ENCODE measurements at places on chromosomes 16 and 17.

DNA sequence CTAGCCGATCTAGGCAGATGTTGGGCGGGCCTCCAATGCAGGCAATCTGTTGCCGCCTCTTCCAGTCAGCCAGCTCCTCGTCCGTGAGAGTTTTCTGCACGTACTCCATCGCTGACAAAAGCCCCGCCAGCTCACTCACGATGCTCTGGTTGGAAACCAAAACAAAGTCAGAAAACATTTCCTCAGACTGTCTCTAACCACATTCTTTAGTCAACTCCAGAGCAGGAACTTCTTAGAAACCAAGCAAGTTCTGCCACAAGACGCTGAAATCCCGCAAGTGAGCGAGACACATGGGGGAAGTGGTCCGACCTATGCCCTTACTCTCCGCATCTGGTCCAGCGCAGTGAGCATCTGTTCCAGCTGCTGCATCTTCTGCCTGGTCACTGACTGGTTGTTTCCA, 49.1 kb downstream of the STAT5A start:
- DNase-seq = no peak

- DNase-seq = no peak
Observed at GRCh38 chr17:16969931-16970906, 1.7 kb downstream of the TNFRSF13B start.

DNA sequence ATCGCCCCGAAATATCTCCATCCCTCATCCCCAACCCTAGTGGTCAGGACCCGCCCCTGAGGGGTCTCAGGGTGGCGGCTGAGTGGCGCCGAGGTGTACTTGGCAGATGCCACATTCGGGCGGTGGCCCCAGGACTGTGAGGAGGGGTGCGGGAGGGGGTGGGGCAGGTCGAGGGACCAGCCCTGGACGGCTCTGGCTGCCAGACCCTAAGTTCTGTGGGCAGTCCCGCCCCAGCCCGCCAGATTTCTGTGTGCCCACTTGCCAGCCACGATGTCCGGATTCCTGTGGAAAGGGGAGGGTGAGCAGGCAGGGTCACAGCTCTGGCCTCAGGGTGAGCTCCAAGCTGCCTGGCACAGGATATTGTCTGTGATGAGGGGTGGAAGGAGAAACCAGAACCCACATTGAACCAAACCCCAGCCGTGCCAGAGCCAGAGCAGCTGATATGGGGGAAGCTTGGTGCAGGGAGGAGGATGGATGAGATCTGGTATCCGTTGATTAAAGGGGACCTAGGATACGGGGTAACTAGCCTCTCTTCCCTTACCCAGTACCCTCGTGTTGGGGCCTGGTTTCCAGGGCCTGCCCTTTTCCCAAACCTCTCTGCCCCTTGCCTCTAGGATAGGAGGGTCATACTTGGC, 1.1 kb upstream of the CHAD start:
- no peak for DNase-seq

- no peak for DNase-seq
Observed at GRCh38 chr17:52110923-52111581, 47.5 kb downstream of the CA10 start.

Measured in NCI-H526 (cell line).